Aorta (tissue), 5 donors: ENCODE measurements at places on chromosomes 12 and 14. TPM values are rescaled to one million over a fixed set of nuclear protein-coding genes. Genes with fewer than 3 reads are reported as not detected.

- DNase-seq = no peak
Observed at GRCh38 chr14:23402296-23403138, 5.6 kb downstream of the MYH6 start.

DNA sequence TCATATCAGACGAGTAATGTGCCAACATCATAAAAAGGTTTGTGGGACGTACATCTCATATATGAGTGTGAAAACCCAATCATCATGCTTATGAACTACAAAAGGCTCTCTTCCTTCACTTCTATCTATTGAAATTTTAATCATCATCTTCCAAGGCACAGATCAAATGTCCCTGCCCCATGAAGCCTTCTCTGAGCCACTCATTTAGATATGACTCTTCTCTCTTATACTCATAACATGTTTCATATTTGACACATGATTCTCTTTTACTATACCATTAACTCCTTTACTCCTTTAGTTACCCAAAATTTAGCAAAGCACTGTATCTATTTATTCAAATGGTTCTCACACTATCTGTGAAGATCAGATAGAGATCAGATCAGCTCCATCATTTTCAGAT is 22.2 kb downstream of the RALGAPA1 start:
- no peak for DNase-seq

DNA sequence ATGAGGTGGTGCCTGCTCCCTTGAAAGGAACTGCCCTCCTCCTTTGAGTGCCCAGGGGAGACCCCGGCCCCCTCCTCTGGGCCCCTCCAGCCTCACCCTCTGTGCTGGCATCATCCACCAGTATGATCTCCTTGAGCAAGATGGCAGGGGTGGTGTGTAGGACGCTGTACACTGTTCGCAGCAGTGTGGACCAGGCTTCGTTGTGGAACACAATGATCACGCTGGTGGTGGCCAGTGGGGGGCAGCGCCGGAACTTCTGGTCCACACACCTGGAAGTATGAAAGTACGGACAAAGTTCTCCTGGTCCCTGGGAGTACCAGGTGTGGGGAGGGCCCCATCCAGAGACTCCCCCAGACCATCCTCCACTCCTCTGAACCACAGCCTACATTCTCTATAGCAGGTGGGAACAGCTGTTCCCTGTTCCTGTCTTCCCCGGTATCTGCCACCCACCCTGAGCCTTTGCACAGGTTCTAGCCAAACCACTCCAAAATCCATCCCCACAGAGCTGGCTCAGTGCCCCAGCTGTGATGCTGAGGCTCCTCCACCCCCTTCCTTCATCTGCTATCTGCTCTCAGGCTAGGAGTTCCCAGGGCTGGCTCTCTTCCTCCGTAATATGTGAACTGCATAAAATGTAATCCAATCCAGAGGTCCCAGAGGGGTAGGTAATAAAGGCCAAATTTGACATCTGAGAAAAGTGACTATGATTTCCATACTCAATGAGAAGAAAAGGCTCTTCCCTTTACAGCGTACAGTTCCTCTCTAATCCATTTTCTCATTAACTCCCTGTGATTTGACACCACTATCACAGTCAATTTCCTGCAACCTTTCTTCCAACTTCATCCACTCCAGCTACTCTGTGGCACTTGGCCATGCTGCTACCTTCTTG is 13.9 kb downstream of the GALNT6 start:
- DNase-seq = no peak

DNA sequence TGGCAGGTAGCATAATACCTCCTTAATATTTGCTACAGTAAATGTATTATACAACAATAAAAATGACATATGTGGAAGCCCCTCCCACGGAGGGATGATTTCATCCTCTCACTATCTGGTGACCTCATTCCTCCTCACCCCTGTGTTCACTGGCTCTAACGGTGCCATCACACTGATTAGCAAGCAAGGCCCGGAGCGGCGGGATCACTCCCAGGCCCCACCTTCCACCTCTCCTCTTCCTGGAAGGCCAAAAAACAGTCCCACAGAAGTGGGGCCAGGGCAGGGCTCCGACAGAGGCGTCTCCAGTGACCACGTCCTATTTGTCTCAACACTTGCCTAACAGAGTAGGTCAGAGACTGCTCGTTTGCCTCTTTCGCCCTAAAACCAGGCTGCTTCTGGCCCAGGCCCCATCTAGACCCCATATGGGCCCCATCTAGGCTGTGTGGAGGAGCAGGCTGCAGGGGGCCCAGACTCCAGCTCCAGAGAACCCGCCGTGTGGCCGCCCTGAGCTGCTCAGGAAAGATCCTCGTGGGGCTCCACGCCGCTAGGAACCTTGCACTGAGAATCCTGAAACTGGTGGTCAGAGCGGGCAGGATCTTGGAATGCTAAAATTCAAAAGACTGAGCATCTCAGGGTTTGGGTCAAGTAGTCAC is 3.7 kb downstream of the SELPLG start:
- DNase-seq = peak; percentile 74

- DNase-seq = peak; percentile 63
Observed at GRCh38 chr14:69317780-69318179, 57.8 kb downstream of the GALNT16 start.

DNA sequence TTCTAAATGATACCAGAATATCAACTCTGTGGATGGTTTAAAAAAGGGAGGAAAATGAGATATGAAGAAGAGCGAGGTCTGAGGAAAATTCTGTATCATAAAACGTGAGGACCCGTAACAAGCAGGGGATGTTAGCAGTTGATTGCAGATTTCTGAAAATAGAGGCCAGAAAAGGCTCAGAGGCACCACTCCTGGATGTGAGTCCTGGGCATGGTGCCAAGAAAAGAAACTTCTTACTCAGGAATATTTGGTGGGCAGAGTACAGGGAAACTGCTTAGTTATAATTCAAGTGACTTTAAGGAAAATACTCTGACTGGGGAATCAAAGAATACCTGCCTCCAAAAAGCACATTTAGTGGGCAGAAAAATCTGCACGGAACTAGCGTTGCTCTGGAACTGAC is 85.5 kb downstream of the PRICKLE1 start:
- no peak for DNase-seq

- no peak for DNase-seq
Observed at GRCh38 chr14:93431036-93431670, 414 bp downstream of the UNC79 start.

DNA sequence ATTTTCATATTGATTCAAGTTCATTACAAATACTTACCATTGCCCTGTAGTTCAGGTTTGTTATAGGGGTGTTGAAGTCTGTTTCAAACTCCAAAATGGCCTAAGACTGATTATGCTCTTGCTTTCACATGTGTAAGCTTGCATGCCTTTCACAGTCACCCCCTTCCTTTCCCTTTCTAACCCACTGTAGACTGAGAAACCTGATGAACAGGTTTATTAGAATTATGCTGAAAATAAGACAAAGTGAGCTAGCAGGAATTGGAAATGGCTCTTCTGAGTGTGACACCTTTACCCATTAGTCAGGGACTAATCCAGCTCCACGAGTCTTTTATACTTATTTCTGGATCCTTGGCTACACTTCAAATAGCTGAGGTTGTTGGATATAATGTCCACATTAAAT is 38.9 kb downstream of the FBXO33 start:
- DNase-seq = no peak

GRCh38 chr14:101705733-101706508 is 55.6 kb upstream of the PPP2R5C start:
- no peak for DNase-seq

GRCh38 chr12:24664161-24664880 is 284.6 kb downstream of the BCAT1 start:
- no peak for DNase-seq

GRCh38 chr12:99959549-99960170 is 25.1 kb downstream of the ANKS1B start:
- DNase-seq = no peak

- no peak for DNase-seq
Observed at GRCh38 chr14:94127330-94127729, 2.1 kb downstream of the IFI27L2 start.

GRCh38 chr12:109307051-109307450 is 2.0 kb downstream of the FOXN4 start:
- no peak for DNase-seq

DNA sequence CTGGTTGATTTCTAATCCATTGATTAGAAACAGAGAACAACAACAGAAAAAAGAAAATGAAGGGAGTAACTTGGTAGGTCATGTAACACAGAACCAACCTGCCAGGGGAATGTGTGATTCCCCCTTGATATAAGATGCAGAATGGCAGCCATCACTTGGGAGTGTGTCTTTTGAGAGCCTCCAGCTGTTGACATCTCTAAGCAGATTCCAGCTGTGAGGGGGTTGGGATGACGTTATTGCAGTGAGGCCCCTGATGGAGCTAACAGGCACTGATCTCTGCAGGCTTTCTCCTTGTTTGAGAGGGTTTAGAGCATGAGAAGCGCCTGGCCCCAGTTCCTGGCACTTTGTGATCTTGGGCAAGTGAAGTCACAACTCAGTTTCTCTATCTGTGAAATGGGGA is 124.9 kb downstream of the PELI2 start:
- DNase-seq = no peak

GRCh38 chr12:45416126-45416525 is 200.2 kb downstream of the ANO6 start:
- DNase-seq = no peak

Gene CRIP1
- total RNA-seq = 236 TPM

Gene GRIP1
- total RNA-seq = 3.4 TPM

Gene ADCY4
- 111 TPM for total RNA-seq

Gene PIWIL1
- not detected for total RNA-seq

Gene PSMB5
- 68.4 TPM for total RNA-seq

Gene RTRAF
- total RNA-seq = 110 TPM
